ENCODE measurements at places on chromosomes 11 and 22. TPM values are rescaled to one million over a fixed set of nuclear protein-coding genes. Genes with fewer than 3 reads are reported as not detected.

The C11orf86 gene
- total RNA-seq = not detected

The CCDC15 gene
- total RNA-seq = 3.7 TPM

The RAC2 gene
- 60.2 TPM for total RNA-seq

GRCh38 chr22:34437140-34437539, 516.9 kb upstream of the LARGE1 start:
- no peak for DNase-seq

DNA sequence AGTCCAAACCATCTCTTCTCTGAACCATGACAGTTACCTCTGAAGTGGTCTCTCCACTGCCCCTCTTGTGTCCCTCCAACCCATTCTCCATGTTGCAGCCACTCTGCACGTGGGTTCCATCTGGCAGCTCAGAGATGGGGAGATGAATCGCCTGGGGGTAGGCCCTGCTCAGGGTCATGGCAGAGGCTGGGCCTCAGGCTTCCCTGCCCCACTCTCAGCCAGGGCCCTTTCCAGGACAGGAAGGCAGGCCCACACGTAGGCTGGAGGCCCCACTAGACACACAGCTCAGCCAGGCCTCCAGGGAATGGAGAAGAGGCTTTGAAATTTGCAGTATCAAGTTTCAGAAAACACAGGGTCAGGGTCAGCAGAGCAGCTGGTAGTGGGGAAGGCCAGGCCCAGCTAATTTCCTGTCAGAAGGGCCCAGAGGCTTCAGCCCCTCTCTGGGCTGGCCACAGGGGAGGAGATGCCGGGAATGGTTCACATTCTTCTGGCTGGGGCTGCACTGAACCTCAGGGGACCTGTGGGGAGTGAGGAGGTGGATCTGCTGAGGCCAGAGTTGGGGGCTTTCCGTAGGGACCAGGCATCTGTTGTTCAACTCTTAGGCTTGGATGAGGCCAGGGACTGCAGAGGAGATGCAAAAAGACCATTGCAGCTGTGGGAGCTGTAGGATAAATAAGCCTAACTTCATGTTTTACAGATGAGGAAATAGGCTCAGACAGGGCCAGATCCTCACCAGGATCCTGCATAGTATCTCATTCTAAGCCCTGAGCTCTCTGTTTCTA, 101.6 kb downstream of the SWAP70 start:
- DNase-seq = peak; percentile 80

DNA sequence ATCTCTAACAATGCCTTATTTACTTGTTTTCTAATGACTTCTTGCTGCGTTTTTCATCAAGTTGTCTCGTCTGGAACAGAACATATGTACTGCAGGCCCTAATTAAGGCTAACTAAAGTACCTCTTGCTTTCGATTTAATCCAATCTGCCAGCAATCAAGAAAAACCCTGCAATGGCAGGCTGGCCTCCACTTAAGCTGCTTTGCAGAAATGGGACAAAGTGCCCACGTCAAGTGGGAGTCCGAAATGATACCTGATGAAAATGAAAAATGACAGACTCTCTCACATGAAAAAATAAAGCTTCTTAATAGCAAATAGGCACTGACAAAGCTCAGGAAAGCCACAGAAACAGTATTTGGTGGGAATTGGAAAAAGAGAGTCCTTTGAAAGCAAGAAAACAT, 1454.7 kb downstream of the FAM181B start:
- no peak for DNase-seq

- peak; percentile 94 for DNase-seq
Observed at GRCh38 chr22:45548991-45549761, 46.5 kb downstream of the FBLN1 start.

All from A172 (cell line).